ENCODE measurements at places on chromosomes 4 and X. TPM values are rescaled to one million over a fixed set of nuclear protein-coding genes. Genes with fewer than 3 reads are reported as not detected.

The TCEANC gene
- total RNA-seq = 3.1 TPM

The BCOR gene
- 70.8 TPM for total RNA-seq

The PRKG2 gene
- 8.2 TPM for total RNA-seq

The TMPRSS11E gene
- 4.2 TPM for total RNA-seq

The SSX7 gene
- not detected for total RNA-seq

- H3K4me3 ChIP-seq = no peak overlapping the region
- H3K4me1 ChIP-seq = no peaks in the 10 kb centered on the region
- no peak overlapping the region for H3K27ac ChIP-seq
- no peaks in the 10 kb centered on the region for H3K27me3 ChIP-seq
- no peak for DNase-seq
These were observed 23.8 kb upstream of the PLK4 start for GRCh38 chr4:127856813-127857447.

GRCh38 chr4:31655328-31655727 lies 935.2 kb downstream of the PCDH7 start:
- H3K36me3 ChIP-seq = no peaks in the 10 kb centered on the region
- no peaks in the 10 kb centered on the region for H3K4me1 ChIP-seq
- H3K4me3 ChIP-seq = no peak overlapping the region
- no peak overlapping the region for H3K27ac ChIP-seq
- H3K27me3 ChIP-seq = no peaks in the 10 kb centered on the region
- no peak for DNase-seq

GRCh38 chr4:17932041-17932440 lies 89.5 kb downstream of the LCORL start:
- H3K36me3 ChIP-seq = no peaks in the 10 kb centered on the region
- no peaks in the 10 kb centered on the region for H3K27me3 ChIP-seq
- no peak overlapping the region for H3K4me3 ChIP-seq
- no peaks in the 10 kb centered on the region for H3K4me1 ChIP-seq
- DNase-seq = no peak

- no peak for DNase-seq
- no peaks in the 10 kb centered on the region for H3K4me1 ChIP-seq
- no peaks in the 10 kb centered on the region for H3K27me3 ChIP-seq
- H3K36me3 ChIP-seq = no peaks in the 10 kb centered on the region
- H3K4me3 ChIP-seq = no peak overlapping the region
- no peak overlapping the region for H3K27ac ChIP-seq
These were observed 81.5 kb downstream of the ZNF674 start for GRCh38 chrX:46463682-46464081.

GRCh38 chr4:173807347-173807746 lies 277.3 kb upstream of the HAND2 start:
- no peak for DNase-seq
- H3K36me3 ChIP-seq = no peaks in the 10 kb centered on the region

DNA sequence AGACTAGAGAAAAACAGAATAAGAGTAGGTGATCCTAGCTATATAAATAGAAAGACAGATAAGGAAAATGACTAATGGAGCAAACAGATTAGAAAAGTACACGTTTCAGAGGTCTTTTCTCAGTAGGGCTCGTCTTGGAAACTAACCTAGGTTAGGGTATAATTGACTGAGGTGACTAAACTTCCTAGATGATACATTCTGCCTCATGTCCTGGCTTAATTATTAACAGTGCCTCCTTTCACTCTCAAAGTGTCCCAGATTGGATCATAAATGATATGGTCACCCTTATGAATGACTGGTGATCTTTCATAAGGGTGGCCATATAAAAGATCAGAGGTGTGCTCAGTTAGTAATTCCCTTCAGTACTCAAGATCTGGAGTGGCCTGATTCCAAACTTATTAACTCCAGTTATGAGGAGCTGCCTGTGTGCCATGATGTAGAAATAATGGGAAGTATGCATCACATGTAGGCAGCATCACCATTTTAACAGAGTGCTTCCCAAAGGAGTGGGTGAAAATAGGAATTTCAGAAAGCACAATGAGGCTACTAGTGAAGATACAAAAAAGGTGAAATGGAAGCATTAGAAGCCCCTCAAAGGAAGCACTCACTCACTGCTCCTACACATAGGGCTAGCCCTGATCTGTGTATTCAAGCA lies 14.7 kb upstream of the GRIA3 start:
- H3K4me1 ChIP-seq = no peaks in the 10 kb centered on the region
- H3K4me3 ChIP-seq = no peak overlapping the region
- H3K27me3 ChIP-seq = no peaks in the 10 kb centered on the region
- H3K27ac ChIP-seq = no peak overlapping the region

Data from prostate gland (tissue), 2 donors.